ENCODE measurements at places on chromosomes 6 and 20.

DNA sequence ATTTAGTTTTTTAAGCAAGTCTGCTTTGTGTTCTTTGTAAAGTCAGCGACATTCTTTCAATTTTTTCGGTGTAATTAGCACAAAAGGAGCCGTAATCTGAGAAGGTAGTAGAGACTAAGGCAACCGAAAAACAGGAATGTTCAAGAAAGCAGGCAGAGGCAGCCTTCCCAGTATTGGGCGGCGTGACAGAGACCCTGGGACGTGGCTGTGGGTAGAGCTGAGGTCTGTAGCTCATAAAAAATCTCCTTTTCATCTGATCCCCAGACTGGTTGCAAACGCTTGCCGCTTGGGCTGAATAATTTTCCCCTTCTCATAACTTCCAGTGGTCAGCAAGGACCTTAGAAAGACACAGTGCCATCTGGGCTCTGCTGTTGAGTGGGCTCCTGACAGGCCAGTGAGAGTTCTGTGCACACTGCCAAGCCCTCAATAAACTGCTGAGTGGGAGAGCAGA is 30.8 kb downstream of the GNAS start:
- DNase-seq, result no peak

GRCh38 chr20:50987493-50988210 is 29.0 kb downstream of the MOCS3 start:
- peak; percentile 43 for DNase-seq

- DNase-seq, result no peak
Observed at GRCh38 chr20:32316667-32317066, 39.2 kb downstream of the KIF3B start.

- no peak for DNase-seq
Observed at GRCh38 chr6:40210628-40211056, 276.4 kb upstream of the MOCS1 start.

GRCh38 chr6:168538892-168539811 is 98.2 kb downstream of the SMOC2 start:
- no peak for DNase-seq
